H4 (cell line): ENCODE measurements at places on chromosomes 5 and 9. TPM values are rescaled to one million over a fixed set of nuclear protein-coding genes. Genes with fewer than 3 reads are reported as not detected.

ATP10B gene
- total RNA-seq: 0.35 TPM in 1 of 2 replicates, not detected in the other

SLC1A3 gene
- 16.9 and 20.8 TPM in 2 replicates for total RNA-seq

KCNIP1 gene
- total RNA-seq: not detected in 2 replicates

GRM6 gene
- total RNA-seq: not detected in 2 replicates

C5orf46 gene
- 1.0 and 5.2 TPM in 2 replicates for total RNA-seq

CCDC180 gene
- 0.14 TPM in 1 of 2 replicates, not detected in the other for total RNA-seq

PCSK5 gene
- total RNA-seq: 2.4 TPM in 2 replicates

FGF1 gene
- total RNA-seq: 3.1 and 3.2 TPM in 2 replicates

DNA sequence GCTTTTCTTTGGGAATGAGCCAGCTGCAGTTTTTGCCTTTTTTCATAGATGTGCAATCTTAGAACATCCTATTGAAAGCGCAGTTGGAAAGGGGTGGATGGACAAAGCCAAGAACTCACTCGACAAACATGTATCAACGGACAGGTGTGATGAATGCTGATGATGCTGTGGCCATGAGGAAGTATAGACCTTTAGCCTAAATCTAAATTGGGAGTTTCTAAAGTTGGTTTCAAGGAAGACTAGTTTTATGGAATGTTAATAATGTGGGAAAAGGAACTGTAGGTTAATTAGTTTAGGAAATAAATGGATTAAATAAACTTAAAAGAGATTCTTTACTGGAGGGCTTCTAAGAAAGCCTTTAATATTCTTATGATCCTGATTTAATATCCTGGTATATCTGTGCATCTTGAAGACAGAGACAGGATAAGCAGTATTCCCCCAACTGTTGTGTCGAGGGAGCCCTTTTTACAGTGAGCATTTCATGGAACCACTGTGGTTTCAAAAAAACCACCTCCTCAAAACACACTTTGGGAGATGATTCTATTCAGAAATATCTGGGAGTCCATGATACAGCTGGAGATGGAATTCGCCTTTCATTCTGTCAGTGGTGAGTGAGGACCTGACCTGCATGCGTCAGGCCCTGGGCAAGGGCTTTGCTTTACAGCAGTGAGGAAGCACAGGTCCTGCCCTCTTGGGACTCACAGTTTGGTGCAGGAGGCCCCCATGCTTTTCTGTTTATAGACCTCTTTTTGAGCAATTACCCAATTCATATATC, 82.6 kb downstream of the AOPEP start:
- DNase-seq: no peak

DNA sequence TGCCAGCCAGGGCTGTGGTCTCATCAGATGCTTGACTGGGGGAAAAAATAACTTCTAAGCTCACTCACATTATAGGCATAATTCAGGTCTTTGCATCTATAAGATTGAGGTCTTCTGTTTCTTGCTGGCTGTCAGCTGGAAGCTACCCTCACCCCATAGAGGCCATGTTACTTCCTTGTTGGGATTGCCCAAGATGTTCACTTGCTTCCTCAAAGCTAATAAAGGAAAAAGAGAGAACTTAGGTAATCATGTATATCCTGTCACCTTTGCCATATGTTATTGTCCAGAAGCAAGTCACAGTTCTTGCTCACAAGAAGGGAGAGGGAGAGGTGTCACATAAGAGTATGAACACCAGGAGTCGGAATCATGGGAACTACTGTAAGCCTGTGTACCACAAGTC, 38.7 kb upstream of the ANKRD34B start:
- DNase-seq: no peak

- DNase-seq: peak; percentile 27
Observed at GRCh38 chr5:134592141-134592746, 40.4 kb downstream of the SAR1B start.

GRCh38 chr5:87340716-87341115, 72.0 kb downstream of the CCNH start:
- DNase-seq: no peak

DNA sequence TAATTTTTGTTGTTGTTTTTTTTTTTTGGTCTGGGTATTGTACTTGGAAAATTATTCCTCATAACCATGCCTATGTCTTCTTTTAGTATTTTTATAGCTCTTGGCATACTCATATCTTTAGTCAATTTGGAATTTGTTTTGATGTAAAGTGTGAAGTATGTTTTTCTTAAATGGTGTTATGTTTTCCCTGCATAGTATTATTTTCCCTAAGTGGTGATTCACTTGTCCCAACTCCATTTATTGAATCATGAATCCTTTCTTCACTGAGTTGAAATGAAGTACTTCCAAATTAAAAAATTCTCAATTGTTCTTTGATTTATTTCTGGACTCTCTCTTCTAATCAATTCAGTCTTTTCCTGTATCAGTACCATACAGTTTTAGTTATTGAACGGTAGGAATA, 46.5 kb downstream of the POLK start:
- DNase-seq: no peak

DNA sequence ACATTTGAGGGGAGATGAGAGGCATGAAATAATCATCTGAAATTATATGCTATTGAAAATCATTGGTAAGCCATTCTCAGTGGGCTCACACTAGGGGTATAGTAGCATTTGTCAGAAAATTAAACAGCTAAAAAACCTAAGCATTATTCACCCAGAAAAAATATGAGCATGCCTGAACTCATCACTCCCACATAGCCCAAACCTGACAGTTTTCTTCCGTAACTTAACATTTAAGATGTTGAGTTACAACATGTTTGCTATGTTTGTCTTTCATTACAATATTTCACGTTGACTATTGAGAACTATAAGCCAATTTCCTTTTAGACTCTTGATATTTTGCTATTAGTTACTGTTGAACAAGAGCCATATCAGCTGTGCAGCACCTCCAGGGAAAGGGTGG, 23.5 kb upstream of the GHR start:
- no peak for DNase-seq

DNA sequence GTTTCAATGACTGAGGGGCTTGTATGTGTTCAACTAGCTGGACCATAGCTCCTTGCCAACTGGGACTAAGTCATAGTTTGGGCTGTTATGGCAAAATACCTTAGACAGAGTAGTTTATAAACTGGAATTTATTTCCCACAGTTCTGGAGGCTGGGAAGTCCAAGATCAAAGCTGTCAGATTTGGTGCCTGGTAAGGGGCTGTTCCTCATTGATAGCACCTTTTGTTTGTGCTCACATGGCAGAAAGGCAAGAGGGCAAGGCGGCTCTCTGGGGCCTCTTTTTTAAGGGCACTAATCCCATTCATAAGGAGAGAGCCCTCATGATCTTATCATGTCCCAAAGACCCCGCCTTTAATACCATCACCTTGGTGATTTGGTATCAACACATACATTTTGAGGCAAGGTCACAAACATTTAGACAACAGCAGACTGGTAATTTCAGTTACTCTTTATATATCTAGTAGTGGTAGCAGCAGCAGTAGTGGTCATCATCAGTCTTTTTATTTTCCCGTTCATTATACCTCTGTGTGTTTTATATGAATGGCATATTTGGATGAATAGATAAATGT, 477.0 kb downstream of the CCDC171 start:
- no peak for DNase-seq

DNA sequence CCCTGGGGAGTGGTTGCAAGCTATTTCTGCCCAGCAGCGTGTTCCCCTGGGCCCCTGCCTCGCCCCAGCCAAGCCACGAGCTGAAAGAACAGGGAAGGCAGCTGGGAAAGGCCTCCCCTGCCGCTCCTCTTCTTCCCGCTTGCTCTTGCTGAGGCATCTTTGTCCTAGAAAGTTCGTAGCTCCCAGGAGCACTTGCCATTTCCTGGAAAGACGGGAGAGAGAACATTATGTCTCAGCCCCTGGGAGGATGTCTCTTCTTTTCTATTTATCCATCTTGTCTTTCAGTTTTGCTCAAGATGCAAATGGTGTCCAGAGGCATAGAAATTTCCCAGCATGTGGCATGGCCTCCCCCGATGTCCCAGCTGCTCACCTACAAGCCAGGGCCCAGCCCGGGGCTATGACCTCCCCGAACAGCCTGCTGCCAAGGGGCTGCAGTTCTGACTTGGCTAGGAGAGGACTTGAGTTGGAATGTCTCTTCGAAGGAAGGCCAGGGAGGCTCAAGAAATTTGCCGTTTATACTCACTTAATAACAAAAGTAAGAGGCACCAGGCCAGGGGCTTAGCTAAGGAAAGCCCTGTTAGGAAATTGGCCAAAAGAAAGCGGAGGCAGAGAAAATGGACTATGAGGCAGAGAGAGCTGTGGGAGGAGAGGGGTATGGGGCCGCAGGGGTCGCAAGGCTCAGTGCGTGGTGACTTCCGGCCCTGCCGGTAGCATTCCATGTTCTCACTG, 87.3 kb downstream of the LIFR start:
- peak; percentile 1 for DNase-seq

- DNase-seq: peak; percentile 8
Observed at GRCh38 chr5:79464695-79465332, 49.1 kb downstream of the HOMER1 start.

DNA sequence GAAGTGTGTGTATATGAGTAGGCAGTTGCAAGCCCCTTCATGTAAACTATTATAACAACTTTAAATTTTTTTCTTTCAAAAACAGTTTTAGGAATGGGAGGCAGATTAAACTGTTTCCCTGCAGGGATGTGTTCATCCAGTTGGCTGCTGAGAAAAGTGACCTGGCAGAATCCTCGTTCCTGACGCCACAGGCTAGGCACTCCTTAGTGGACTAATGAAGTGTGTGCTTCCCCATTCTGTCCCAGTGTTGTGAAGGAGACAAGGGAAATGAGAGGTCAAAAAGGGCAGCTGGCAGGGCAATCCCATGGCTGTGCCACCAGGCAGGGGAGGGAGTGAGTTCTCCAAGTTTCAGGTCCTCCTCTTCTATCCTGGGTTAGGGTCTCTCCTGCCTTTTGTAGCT, 59.8 kb downstream of the FOXD1 start:
- DNase-seq: no peak

- DNase-seq: no peak
Observed at GRCh38 chr5:178287091-178287790, 54.6 kb upstream of the PHYKPL start.

DNA sequence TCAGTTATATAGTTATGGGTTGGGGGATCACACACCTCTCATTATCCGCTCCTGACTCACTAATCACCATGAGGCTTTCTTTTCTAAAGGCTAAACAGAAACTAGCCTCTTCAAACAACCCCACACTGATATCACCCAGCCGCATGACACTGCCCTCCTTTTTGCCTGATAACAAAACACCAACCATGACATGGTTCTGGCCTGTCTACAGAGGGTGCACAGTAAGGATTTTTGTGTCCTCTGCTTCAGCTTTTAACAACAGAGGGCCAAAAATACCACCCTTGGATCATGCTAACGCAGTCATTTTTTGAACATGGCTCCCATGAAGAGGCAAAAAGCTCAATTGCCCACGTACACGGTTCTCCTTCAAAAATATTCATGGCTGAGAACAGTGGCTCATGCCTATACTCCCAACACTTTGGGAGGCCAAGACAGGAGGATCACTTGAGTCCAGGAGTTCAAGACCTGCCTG, 4.0 kb downstream of the CMBL start:
- DNase-seq: no peak

- DNase-seq: no peak
Observed at GRCh38 chr5:149313151-149313841, 32.0 kb upstream of the GRPEL2 start.

DNA sequence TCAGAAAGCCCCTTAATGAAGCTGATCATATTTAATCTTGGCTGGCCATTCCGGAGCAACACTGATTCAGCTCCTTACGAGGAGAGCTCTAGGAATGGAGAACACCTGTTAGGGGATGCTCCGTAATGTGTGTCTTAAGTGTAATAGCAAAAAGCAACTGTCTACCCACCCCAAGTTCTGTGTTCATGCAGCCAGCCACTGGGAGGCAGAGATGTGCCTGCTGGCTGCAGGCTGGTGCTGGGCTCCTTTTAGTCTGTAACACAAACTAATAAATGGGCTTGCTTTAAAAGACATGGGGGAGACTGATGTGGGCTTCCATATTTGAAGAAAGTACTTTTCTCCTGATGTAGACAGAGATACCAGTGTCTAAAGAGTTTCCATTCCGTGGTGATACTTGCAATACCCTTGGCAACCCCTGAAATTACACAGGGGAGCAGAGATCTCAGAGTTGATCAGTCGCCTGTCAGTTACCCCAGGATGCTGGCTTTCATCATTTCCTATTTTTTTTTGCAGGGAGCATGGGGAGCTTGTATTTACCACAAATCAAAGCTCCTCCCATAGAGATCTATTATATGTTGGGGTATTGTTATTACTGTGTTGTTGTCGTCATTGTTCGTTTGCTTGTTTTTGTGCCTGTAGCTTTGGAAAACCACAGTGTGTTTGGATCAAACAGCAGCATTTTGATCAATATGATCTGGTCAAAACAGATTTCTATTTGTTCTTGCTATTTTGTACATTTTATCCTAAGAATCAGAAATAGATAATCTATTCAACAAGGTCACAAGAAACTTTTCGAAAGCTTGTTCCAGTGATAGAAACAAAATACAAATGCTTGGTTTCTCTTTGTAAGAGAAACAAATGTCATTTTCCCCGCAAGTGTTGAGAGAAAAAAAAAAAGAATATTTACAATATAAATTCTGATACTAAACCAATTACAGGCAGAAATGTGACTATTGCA, 65.8 kb downstream of the MTX3 start:
- no peak for DNase-seq

DNA sequence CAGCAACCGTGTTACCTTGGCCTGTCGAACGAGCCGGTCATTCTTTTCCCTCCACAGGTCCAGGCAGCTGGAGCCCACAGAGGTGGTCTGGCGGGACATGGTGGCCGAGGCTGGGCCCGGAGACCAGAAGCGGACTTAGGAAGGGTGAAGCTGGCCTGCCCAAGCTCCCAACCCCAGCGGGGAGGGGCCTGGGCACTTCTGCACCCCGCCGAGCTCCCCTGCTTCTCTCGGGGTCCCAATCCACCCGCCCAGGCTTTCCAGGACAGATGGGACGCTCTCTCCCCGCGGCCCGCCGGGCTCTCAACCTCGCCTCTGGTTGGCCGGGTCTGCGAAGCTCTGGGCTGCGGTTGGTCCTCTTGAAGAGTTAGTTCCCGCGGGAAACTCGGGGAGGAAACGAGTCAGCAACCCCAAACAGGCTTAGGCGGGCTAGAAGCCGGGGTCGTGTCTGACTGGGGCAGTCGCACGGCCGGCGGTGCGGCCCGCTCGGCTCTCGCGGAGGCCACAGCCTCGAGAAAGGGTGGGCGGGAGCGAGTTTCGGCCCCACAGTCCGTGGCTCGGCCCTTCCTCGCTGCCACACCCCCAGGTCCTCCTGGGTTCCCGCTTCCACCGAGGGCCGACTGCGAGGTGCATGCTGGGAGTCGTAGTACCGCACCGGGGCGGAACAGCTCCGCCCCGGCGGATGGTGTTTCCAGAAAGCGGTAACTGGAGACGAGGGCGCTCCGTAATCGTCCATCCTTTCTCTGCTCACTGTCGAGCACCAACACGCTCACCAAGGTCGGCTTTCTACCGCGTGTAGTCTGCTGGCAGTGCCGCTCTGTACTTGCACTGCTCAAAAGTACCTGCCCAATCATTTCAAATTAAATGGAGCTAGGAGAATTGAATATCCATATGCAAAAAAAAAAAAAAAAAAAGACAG, at the start of gene FANCG:
Gene FANCG, minus strand, starts transcription at position 517 of the 916 bp plus-strand sequence. Its CDS starts 418 bp downstream, at position 99.
- DNase-seq: peak; percentile 91

DNA sequence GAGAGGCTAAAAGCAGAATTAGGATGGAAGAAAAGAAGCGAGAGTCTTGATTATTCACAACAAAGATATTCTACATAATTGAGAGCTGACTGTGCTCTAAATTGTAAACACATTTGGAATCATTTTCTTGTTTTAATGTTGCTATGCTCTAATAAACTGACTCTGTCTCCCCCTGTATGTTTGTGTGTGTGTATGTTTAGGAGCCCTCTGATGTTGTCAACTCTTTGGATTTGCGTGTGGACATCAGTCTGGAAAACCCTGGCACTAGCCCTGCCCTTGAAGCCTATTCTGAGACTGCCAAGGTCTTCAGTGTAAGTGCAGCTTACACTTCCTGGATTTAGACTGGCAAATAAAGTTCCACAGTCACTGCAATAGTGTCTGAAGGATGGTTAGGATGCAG, 37.8 kb downstream of the MOCS2 start:
- no peak for DNase-seq
